HEK293T (cell line): ENCODE measurements at places on chromosomes 3 and 15.

GRCh38 chr3:124140746-124141145 is 148.8 kb upstream of the ROPN1 start:
- no peak for DNase-seq

- no peak for DNase-seq
Measured at GRCh38 chr15:74124759-74125158, 5.6 kb upstream of the ISLR2 start.

GRCh38 chr3:18431266-18431665 is 6.1 kb upstream of the SATB1 start:
- no peak for DNase-seq

- DNase-seq = no peak
Measured at GRCh38 chr3:107512108-107512507, 10.7 kb upstream of the BBX start.

- DNase-seq = no peak
Measured at GRCh38 chr3:24052446-24052845, 107.4 kb downstream of the NR1D2 start.

GRCh38 chr3:194840661-194841514 is 155.2 kb downstream of the FAM43A start:
- no peak for DNase-seq

GRCh38 chr3:124993466-124993865 is 58.9 kb upstream of the MUC13 start:
- no peak for DNase-seq
